Ovary (tissue), 10 donors: ENCODE measurements at places on chromosomes 7 and 10.

GRCh38 chr7:73774923-73775322 is 4.9 kb upstream of the CLDN3 start:
- DNase-seq = no peak

- DNase-seq = no peak
Observed at GRCh38 chr10:43218206-43218950, 48.5 kb downstream of the RASGEF1A start.

- no peak for DNase-seq
Observed at GRCh38 chr7:157192861-157193260, 54.1 kb downstream of the UBE3C start.

DNA sequence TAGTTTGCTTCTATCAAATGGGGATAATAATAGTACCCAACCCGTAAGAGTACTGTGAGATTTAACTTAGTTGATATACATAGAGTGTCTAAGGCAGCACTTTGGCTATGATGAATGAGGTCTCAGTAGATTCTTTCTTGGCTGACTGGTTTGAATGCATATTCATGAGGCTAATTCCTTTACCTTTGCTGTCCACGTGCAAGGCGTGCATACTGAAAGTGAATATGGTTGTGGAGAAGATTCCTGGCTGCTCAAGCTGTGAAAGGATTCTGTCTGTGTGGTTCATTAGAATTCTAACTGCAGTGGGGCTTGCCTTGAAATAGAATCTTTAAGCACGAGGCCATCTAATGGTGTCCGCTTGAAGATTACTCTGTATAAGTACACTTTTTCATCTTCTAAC is 110.3 kb downstream of the SEC23IP start:
- no peak for DNase-seq

DNA sequence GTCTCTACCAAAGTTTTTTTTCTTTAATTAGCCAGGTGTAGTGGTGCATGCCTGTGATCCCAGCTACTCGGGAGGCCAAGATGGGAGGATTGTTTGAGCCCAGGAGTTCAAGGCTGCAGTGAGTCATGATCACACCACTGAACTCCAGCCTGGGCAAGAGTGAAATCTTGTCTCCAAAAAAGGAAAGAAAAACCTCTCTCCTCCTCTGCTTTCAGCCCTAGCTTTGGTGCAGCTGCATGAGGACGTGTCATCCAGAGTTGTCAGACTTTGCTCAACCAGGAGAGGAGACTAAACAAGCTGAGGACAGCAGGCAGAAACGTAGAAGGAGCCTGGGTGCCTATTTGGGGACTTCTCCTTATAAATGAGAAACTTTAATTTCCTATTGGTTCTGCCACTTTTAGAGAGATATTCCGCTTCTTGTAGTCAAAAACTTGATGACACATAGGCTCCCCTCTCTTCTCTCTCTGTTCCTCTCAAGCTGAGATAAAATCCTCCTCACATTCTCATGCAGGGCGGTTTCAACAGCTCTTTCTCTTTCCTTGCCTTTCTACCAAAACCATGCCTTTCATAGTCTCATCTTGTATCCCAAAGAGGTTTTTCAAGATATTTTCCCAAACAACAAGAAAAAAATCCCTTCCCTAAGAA is 205.4 kb downstream of the ARHGAP12 start:
- no peak for DNase-seq

GRCh38 chr7:2082139-2082998 is 150.4 kb downstream of the MAD1L1 start:
- peak; percentile 71 for DNase-seq

GRCh38 chr7:123242467-123243092 is 42.8 kb upstream of the SLC13A1 start:
- DNase-seq = no peak

DNA sequence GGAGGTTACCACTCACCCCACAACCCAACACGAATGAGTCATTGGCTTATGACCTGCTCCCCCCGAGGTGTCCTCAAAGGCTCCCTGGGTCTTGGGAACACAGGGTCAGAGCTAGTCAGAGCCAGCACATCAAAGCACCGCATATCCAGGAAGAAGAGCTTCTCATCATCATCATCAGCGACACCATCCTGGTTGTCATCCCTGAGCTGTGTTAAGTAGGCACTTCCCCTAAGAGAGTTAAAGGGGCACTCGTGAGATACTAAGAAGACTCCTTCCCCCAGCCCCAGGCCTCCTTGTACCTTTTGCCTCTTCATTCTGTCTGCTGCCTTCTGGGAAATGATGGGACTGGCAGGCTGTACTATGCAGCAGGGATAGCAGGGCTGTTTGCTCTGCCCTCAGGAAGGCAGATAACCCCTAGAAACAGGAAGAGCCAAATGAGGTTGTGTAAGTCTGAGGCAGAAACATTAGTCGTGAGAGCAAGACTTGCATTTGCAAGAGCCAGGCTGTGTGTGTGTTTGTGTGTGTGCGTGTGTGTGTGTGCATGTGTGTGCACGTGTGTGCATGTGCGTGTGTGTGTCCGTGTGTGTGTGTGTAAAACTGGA is 11.1 kb upstream of the CPA1 start:
- peak; percentile 82 for DNase-seq

DNA sequence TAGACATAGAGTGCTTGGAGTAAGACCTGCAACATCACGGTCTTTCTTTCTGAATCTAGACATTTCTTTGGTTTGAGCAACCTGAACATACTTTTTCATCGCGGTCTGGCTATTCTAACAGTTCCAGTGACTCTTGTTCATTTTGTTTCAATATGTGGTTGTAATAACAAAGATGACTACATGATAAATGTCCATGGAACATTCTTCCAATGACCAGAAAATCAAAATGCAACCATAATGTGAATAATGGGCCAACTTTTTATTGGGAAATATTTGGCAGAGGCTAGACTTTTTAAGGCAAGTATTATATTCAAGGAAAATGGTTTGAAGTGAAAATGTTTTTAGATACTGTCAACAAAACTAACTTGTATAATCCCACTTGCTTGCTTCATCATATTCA is 282.5 kb downstream of the INHBA start:
- no peak for DNase-seq

DNA sequence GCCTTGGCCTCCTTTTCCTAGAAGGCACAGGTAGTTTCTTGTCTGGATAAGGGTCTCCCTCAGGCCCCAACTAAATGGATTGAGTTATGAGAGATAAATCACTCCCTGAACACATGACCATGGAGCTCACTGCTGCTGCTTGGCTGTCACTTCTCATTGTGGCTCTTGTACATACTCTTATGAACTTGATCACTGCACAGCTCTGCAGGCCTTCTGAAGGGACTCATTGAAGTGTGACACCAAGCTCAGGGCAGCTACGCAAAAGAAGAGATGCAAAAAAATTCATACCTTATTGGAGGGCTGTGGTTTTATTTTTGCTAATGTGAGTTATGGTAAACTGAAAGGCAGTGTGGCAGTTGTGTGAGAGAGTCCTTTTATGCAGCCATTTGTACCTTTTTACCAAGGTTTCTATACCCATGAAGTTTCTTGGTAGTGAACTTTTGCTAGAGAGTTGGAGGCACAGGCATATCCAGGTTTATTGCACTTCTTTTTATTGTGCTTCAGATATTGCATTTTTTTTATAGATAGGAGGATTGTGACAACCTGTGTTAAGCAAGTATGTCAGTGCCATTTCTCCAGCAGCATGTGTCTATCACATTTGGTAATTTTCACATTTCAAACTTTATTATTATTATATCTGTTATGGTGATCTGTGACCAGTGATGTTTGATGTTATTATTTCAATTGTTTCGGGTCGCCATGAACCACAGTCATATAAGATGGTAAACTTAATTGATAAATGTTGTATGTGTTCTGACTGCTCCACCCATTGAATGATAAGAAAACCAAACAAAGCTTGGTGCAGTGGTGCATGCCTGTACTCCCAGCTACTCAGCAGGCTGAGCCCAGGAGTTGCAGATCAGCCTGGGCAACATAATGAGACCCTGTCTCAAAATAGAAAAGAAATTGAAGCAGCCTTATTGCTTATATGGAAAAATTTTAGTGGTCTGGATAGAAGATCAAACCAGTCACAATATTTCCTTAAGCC is 100.6 kb downstream of the LRRC4 start:
- DNase-seq = no peak

DNA sequence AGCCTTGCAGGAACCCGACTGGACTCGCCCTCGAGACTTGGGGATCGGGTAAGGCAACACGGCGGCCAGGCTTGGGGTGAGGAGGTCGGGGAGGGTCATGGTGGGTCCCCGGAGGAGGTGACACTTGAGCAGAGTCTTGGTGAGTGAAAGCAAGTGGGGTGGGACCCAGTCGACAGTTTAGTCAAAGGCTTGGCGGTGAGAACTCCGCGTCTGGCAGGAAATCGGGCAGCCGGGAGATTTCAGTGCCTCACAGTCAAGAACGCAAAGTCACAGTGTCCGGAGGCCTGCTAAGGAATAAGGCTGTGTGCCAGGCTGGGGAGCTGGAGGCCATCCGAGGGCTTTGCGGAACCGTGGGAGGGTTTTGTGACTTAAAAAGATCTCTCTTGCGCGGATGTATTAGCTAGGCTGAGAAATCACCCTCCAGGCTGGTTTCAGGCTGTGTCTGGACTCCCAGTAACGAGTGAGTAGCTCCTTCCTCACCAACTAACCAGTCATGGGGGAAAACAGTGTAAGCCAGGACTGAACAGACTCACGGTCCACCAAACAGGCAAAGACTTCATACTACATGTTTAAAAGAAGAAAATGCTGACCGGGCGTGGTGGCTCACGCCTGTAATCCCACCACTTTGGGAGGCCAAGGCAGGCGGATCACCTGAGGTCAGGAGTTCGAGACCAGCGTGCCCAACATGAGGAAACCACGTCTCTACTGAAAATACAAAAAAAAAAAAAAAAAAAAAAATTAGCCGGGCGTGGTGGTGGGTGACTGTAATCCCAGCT is 613 bp downstream of the AP5Z1 start:
- peak; percentile 73 for DNase-seq

GRCh38 chr10:22494007-22494406 is 148.7 kb downstream of the SPAG6 start:
- DNase-seq = no peak

- DNase-seq = no peak
Observed at GRCh38 chr7:150939052-150939451, 39.1 kb downstream of the KCNH2 start.

- no peak for DNase-seq
Observed at GRCh38 chr10:97765201-97765600, 6.6 kb downstream of the SFRP5 start.

GRCh38 chr10:67302701-67303100 is 376.9 kb downstream of the LRRTM3 start:
- no peak for DNase-seq

DNA sequence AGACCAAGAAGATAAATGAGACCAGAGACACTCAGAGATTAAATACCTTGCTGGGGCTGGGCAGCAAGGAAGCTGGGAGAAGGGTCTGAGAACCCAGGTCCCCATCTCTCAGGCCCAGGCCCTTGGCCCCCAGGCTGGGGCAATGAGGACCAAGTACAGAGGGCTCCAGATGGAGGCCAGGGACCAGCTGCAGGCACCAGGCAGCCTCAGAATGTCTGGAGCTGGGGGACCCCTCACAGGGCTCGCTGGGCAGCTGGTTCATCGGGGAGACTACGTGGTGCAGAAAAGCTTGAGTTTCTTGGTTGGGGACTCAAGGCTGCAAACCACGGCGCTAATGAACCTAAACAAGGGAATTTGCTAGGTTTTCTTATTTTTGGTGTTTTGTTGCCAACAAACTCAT is 75.6 kb downstream of the PRKAG2 start:
- DNase-seq = no peak

DNA sequence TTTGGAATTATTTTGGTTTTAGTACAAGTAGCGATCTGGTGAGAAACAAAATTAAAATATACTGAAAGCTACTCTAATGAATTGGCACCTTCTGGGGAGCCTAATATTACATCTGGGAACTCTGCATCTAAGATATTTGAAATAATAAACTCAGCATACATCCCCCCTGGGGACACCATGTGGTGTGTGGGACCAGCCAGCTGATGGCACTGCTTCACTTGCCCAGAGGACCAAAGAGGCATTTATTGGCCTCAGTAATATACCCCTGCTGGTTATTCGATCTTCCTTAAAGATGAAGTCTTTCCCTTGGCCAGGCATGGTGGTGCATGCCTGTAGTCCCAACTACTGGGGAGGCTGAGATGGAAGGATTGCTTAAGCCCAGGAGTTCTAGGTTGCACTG is 195.1 kb upstream of the AUTS2 start:
- no peak for DNase-seq

- DNase-seq = no peak
Observed at GRCh38 chr7:101288439-101288838, 33.2 kb downstream of the IFT22 start.

DNA sequence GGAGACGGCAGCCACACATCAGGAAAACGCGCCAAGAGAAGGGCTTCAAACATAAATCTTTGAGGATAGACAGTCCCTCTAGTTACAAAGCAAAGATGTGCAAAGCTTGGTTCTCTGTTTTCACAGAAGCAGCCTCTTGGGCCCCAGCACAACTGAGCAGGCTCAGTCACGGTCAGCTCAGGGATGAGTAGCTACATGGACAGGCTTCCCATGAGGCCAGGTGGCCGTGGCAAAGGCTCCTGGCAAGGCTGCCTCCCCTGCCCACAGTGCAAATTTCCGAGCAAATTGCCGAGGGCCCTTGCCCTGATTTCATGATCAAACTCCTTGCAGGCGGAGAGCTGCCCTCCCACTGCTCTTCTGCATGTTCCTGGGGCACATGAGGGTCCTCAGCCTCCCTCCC is 37.8 kb upstream of the EN2 start:
- no peak for DNase-seq

DNA sequence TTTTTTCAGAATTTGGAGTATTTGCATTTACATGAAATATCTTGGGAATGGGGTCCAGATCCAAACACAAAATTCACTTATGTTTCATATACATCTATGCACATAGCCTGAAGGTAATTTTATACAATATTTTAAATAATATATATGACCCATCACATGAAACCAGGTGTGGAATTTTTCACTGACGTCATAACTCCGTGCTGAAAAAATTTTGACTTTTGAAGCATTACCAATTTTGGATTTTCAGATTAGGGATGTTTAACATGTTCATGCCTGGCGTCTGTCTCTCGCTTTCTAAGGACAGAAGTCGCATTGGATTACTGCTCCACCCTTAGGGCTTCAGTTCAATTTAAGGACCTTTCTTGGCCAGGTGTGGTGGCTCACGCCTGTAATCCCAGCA is 349.5 kb upstream of the PLXDC2 start:
- no peak for DNase-seq

- no peak for DNase-seq
Observed at GRCh38 chr10:15505329-15505728, 134.2 kb upstream of the FAM171A1 start.

DNA sequence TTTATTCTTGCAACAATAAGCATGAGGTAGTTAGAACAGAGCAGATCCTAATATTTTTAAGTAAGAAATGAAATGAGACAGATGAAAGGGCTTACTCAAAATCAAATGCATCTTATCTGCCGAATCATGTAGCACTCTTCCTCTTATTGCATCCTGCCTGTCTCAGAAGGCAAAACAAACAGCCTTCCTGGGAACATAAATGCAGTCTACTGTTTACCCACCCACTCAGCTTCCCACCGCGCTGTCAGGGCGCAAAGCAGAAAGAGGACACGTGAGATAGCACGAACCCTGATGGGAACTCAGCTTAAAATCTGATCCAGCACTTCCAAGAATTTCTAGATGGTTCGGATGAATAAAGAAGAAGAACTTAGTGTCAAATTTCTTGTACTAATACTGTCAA is 114.4 kb upstream of the CDK1 start:
- no peak for DNase-seq

- DNase-seq = no peak
Observed at GRCh38 chr10:48653944-48654698, 30.6 kb upstream of the WDFY4 start.
